GM12878 (cell line): ENCODE measurements at places on chromosomes 6 and 20. TPM values are rescaled to one million over a fixed set of nuclear protein-coding genes. Genes with fewer than 3 reads are reported as not detected.

DNA sequence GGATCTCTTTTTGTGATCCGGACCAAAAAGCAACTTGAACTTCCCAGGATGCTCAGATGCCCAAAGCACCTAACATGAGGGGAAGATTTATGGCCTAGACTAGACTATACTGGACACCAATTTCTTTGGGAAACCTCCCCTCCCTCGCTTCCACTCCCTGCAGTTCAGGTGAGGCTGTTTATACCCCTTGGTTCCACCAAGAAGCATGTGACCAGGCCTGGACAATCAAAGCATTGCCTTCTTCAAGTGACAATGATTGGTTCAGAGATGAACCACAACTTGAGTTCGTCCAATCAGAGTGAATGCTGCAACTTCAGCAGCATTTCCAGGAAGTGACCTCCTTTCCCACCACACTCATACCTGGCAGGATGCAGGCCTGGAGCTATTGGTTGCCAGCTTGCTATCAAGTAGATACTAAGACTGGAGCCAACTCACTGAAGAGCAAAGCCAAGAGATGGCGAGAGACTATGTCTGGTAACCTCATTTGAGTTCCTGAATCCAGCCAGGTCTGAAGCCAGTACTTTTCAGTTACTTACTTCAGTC, 45.6 kb upstream of the SLC9A8 start:
- H3K27ac ChIP-seq = no peak overlapping the region
- no peak overlapping the region for H3K4me3 ChIP-seq
- H3K36me3 ChIP-seq = no peaks in the 10 kb centered on the region
- no peaks in the 10 kb centered on the region for H3K27me3 ChIP-seq
- peaks cover 12% of the 10 kb centered on the region for H3K4me1 ChIP-seq

DNA sequence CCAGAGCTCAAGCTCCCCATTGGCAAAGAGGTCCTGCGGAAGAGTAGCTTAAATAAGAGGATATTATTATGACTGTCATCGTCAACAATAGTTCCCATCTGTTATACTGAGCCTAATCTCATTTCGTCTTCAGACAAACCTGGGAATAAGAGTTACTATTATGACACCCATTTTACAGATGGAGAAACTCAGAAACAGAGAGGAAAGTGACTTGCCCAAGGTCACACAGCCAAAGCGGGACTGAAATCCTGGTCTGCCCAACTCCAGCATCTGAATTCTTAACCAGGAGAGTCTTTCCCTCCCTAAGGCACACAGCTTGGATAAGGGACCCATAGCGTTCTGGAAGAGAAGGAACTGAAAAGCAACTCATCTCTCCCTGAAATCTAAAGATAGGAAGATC, 23.4 kb downstream of the PTGIS start:
- H3K27me3 ChIP-seq = no peaks in the 10 kb centered on the region
- H3K36me3 ChIP-seq = no peaks in the 10 kb centered on the region
- H3K4me1 ChIP-seq = no peaks in the 10 kb centered on the region
- H3K27ac ChIP-seq = no peak overlapping the region
- no peak overlapping the region for H3K4me3 ChIP-seq

DNA sequence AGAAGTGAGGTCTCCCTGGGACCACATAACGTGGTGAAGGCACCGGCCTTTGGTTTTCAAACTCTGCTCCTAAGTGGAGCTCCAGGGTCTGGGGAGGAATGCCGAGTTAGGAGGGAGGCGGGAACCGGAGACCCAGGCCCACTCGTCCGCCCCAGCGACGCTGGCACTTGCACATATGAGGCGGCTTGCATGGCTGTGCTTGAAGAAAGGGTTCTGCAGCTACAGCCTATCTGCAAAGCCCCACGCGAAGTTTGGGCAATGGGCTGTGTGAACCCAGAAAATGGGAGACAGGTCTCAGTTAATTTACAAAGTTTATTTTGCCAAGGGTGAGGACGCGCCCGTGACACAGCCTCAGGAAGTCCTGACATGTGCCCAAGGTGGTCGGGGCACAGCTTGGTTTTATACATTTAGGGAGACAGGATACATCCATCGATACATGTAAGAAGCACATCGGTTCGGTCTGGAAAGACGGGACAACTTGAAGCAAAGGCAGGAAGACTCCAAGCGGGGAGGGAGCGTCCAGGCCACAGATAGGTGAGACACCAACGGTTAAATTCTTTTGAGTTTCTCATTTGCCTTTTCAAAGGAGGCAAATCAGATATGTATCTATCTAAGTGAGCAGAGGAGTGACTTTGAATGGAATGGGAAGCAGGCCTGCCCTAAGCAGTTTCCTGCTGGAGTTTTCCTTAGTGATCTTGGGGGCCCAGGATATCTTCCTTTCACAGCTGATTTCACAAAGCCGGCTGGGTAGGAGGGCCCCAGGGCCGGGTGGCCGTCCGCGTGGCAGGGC, 782 bp upstream of the PCMTD2 start:
- no peaks in the 10 kb centered on the region for H3K36me3 ChIP-seq
- H3K4me3 ChIP-seq = peak overlapping the region; percentile 68
- H3K27ac ChIP-seq = peak overlapping the region; percentile 77
- no peaks in the 10 kb centered on the region for H3K27me3 ChIP-seq

DNA sequence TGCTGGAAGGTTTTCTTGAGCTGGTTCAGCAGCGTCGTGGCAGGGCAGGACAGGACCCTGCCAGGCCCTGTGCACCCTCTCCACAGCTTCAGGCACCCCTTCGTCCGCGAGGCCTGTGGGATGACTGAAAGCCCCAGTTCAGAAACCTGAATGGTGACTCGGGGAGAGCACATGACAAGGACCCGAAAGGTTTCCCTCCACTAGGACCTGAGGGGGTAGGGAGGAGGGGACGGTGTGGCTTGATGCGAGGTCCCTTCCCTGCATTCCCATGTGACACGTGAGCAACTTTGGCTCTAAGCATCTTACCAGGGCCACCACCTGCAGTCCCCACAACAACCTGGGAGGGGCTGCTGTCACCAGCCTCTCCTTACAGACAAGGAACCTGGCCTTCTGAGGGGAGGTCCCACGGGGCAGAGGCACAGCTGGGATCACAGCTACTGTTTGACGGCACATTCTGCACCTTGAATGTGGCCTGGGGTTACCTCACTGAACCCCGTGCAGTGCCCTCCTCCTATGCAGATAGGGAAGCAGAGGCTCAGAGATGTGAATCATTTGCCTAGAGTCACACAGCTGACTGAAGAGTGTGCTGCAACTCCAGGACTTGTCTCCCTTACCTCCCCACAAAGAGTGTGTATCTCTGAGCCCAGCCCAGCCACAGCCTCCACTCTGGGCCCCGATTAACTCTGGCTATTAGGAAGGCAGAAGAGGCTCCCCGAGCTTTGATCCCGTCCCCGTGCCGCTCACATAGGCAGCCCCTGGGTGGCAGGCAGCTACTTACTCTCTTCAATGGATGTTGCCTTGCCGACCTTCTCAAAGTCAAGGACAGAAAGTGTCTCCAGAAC, 84.6 kb downstream of the PTPN1 start:
- H3K36me3 ChIP-seq = no peaks in the 10 kb centered on the region
- H3K27me3 ChIP-seq = no peaks in the 10 kb centered on the region
- no peak overlapping the region for H3K27ac ChIP-seq
- no peak overlapping the region for H3K4me3 ChIP-seq
- DNase-seq = no peak
- H3K4me1 ChIP-seq = no peaks in the 10 kb centered on the region

DNA sequence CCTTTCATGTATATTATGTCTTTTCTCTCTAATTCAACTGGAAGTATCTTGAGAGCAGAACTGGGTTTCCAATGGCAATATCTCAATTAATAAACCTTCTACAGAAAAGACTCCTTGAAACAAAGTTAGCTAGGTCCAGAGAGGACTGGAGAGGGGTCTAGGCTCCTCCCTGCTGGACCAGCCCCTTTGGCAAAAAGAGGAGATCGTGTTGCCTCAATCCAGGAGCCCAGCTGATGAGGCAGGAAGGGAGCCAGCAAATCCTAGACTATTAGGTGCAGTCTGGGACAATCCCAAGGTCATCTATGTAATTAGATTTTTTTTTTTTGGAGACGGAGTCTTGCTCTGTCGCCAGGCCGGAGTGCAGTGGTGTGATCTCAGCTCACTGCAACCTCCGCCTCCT, 21.9 kb downstream of the BCL2L1 start:
- H3K4me1 ChIP-seq = peaks cover 28% of the 10 kb centered on the region
- no peak overlapping the region for H3K4me3 ChIP-seq
- H3K27ac ChIP-seq = no peak overlapping the region
- H3K27me3 ChIP-seq = no peaks in the 10 kb centered on the region
- H3K36me3 ChIP-seq = peaks cover 7% of the 10 kb centered on the region; the same call in 1 of the 2 replicates

DNA sequence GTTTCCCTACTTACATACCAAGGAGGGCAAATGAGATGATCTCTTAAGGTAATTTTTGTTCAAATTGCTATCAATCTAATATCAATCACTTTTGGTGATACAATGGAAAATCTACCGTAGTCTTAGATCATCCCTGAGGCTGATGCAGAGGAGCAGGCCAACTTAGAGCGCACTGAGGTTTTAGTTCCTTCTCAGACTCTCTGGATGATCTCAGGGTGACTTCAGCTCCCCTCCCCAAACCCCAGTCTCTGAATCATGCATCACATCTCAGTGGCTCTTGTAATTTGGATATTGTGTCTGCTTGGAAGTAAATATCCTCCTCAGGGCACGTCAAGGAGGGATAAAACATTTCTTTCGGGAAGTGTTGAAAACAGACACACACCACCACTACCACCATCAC, 5.9 kb downstream of the TUBB2B start:
- no peaks in the 10 kb centered on the region for H3K36me3 ChIP-seq
- no peak for DNase-seq
- peaks cover 4% of the 10 kb centered on the region for H3K27me3 ChIP-seq
- H3K4me3 ChIP-seq = no peak overlapping the region
- H3K4me1 ChIP-seq = peaks cover 3% of the 10 kb centered on the region; the same call in 1 of the 2 replicates
- no peak overlapping the region for H3K27ac ChIP-seq

DNA sequence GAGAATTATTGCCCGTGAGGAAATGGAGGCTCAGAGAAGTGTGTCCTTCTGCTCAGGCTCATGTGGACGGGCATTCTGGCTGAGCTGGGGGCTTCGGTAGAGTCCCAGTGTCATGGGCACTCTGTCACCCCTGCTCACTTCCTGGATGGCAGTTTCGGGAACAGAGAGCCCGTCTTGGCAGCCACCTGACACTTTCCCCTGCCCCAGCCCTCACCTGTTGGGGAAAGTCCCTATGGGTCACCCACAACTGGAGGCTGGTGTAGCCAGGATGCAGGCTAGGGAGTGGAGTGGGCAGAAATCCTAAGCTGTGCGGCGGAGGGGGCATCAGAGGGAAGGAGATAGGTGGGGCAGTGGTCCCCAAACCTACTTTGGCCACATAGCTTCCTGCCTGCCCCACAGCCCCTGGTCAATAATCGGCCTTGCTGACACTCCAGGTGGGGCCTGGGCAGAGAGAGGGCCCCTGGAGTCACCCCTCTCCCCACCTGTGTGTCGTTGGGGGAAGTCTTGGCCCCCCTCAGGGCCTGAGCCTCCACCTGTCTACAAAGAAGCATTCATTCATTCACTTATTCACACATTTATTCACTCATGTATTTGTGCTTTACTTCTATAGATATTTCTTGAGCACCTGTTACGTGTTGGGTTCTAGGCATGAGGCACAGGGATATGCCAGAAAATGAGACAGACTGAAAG, 40.5 kb downstream of the SNAI1 start:
- H3K4me3 ChIP-seq = no peak overlapping the region
- DNase-seq = no peak
- H3K36me3 ChIP-seq = no peaks in the 10 kb centered on the region
- no peak overlapping the region for H3K27ac ChIP-seq
- H3K27me3 ChIP-seq = no peaks in the 10 kb centered on the region

DNA sequence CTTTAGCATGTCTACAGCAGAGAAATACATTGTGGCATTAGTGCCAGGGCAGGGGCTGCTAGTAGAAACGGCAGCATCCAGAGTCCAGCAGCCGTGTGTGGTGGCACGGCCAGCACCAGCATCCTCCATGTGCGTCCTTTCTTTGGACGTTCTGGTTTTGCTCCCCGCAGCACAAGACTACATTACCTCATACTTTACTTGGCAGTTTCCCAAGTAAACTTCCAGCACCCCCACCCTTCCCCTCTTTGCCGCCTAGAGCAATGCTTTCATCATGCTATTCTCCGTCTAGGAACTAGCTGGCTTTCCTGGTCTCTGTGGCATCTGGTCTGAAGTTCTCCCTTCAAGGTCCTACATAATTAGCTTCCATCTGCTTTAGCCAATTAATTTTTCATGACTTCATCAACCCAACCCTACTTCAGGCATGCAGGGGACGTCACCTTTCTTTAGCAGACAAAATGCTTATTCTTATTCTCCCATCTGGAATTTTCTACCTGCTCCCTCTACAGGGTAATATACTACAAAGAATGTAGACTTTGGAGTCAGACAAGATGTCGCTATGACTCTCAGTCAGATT, 67.6 kb downstream of the BLOC1S5 start:
- DNase-seq = no peak
- no peaks in the 10 kb centered on the region for H3K36me3 ChIP-seq
- H3K27ac ChIP-seq = no peak overlapping the region
- no peak overlapping the region for H3K4me3 ChIP-seq
- no peaks in the 10 kb centered on the region for H3K4me1 ChIP-seq
- no peaks in the 10 kb centered on the region for H3K27me3 ChIP-seq

The SLC22A7 gene
- 0.08 TPM in 1 of 2 replicates, not detected in the other for polyA plus RNA-seq
